ENCODE measurements at places on chromosomes 7 and 10. TPM values are rescaled to one million over a fixed set of nuclear protein-coding genes. Genes with fewer than 3 reads are reported as not detected.

- no peaks in the 10 kb centered on the region for H3K4me1 ChIP-seq
- H3K36me3 ChIP-seq = no peaks in the 10 kb centered on the region
- no peak overlapping the region for H3K4me3 ChIP-seq
- no peak for DNase-seq
These were observed 167.1 kb downstream of the NEURL1 start for GRCh38 chr10:103660364-103661197.

DNA sequence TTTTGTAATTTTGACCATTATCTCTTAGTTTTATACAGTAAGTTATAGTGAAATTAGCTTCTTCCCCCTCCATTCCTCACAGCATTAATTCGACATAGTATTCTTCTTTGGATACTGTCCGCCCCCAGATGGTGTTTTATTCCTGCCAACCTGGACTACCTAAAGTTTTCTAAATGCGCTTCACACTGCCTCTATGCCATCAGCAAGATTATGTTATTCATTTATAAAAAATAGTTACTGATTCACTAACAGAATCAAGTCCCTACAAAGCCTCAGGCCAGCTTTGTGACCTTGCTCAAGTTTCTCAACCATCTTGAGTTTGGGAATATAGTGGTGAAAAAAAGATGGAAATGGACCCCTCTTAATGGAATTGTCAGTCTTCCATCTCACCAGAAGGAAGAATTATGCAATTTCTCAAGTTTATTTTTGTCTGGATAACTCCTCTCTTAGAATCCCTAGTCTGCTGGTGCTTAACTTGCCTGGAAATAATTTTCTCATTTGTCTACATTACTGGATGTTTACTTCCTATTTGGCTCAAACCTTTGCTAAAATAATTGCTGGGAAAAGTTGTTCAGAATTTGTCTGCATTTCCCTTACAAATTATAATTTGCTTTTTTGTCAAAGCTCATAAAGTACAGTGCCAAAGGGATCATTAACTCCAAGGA is 16.7 kb upstream of the FGL2 start:
- H3K4me3 ChIP-seq = no peak overlapping the region
- H3K27me3 ChIP-seq = no peaks in the 10 kb centered on the region
- no peak for DNase-seq
- H3K4me1 ChIP-seq = no peaks in the 10 kb centered on the region
- H3K27ac ChIP-seq = no peak overlapping the region

GRCh38 chr10:102281102-102281487 is 35.8 kb downstream of the GBF1 start:
- H3K36me3 ChIP-seq = no peaks in the 10 kb centered on the region
- no peaks in the 10 kb centered on the region for H3K4me1 ChIP-seq
- DNase-seq = no peak
- no peaks in the 10 kb centered on the region for H3K27me3 ChIP-seq
- H3K4me3 ChIP-seq = no peak overlapping the region

- no peak overlapping the region for H3K4me3 ChIP-seq
- H3K4me1 ChIP-seq = peaks cover 18% of the 10 kb centered on the region
- no peaks in the 10 kb centered on the region for H3K36me3 ChIP-seq
- peak; percentile 68 for DNase-seq
- no peak overlapping the region for H3K27ac ChIP-seq
These were observed 47.7 kb upstream of the TRIM8 start for GRCh38 chr10:102596506-102596971.

DNA sequence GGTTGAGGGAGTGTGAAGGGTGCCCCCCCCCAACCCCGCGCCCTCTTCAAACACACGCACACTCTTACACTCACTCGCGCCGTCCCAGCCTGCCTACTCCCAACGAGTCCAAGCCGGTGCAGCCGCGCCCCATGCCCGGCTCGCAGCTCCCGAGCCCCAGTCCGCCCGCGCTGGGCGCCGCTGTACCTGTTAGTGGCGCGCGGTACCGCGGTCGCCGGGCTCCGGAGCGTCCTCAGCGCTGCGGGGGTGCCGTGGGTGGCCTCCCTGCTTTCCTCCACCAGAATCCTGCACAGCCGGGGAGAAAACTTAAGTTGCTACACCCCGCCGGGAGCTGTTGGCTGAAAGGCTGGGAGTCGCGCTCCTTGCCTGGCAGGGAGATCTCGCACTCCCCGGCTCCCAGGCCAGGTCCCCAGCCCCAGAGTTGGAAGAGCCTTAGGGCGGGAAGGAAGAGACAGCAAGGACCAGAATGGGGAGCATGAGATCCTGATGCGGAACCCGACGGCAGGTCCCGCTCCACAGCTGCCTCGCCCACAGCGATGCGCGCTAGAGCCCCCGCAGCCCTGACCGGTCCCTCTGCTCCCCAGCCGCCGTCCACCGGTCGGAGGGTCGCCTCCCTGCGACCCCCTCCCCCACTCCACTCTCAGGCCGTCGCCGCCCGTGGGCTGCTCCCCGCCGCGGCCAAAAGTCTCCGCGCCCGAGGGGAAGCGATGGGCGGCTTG is 863 bp downstream of the ST8SIA6 start:
- peak; percentile 11 for DNase-seq
- H3K4me3 ChIP-seq = peak overlapping the region; percentile 59

DNA sequence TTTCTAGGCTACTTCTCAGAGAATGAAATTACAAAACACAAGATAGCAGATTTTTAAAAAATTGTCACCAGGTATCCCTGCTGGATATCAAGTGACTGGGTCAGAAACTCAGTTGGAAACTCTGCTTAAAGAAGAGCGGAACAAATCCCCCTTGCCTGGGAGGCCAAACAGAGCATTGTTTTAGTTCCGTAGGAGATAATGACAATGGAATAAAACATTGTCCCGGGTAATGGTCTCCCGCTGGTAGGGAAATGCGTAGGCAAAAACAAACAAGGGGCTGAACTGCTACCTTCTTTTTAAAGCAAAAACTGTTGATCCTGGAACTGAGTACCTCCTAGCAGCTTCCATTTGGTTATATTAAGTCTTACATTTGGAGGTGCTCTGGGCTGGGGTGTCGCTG is 21.3 kb upstream of the VAX1 start:
- H3K27ac ChIP-seq = no peak overlapping the region
- H3K4me3 ChIP-seq = no peak overlapping the region
- H3K4me1 ChIP-seq = no peaks in the 10 kb centered on the region
- DNase-seq = no peak

DNA sequence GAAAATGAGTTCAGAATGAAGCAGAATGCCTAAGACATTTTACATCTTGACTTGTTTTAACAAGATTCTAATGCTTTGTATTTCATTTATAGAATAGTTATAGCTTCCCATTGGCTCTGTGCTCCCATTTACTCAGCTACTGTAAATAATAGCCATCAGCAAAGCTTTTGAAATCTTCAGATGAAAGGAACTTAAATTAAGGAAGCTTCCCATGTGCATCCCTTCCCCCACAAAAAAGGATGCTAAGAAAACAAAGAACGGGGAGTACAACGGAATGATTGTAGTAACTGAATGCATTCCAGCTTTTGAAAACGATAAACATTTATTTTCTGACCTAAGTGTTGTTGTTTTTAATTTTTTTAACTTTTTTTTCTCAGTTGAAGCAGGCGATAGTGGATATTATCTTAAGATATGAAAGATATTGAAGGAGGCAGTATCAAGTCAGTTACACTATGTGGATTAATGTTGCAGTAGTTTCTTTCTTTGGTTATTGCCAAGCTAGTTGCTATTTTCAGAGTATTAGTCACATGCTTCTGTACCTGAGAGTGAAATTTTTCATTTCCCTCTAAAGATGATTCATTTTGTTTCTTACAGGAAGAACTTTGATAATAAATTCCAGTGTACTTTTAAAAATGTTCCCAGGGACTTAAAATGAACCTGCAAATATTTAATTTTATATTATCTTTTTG is 129.2 kb downstream of the KCND2 start:
- H3K36me3 ChIP-seq = no peaks in the 10 kb centered on the region
- H3K27me3 ChIP-seq = no peaks in the 10 kb centered on the region
- peak overlapping the region; percentile 84 for H3K27ac ChIP-seq
- peak; percentile 71 for DNase-seq

DNA sequence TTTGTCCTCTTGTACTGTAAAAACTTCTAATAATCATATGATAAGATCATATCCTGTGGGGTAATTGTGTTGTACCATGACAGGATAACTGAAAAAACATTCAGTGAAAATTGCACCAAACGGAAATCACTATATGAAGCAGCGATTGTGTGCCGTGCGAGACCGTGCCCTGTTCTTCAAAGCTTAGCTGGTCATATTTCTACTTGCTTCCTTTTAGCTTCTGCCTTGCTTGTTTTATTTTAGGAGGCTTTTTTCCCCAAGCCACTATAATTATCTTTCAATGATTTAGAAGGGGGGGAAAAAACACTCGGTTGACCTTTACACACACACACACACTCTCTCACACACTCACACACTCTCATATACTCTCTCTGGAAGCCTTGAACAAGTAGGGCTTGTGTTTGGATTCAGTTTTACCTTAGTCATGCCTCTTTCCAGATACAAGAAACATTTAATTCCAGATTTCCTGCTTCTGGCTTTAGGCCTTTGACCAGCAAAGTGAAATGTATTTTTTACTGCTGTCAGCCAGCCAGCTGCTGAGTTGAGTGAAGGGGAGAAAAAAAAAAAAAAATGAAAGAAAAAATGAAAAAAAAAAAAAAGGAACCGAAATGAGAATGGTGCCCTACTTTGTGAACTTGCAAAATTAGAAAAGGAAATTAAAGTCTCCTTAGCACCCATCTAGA is 181.4 kb downstream of the ARID5B start:
- peak overlapping the region; percentile 24 for H3K4me3 ChIP-seq
- DNase-seq = peak; percentile 69

DNA sequence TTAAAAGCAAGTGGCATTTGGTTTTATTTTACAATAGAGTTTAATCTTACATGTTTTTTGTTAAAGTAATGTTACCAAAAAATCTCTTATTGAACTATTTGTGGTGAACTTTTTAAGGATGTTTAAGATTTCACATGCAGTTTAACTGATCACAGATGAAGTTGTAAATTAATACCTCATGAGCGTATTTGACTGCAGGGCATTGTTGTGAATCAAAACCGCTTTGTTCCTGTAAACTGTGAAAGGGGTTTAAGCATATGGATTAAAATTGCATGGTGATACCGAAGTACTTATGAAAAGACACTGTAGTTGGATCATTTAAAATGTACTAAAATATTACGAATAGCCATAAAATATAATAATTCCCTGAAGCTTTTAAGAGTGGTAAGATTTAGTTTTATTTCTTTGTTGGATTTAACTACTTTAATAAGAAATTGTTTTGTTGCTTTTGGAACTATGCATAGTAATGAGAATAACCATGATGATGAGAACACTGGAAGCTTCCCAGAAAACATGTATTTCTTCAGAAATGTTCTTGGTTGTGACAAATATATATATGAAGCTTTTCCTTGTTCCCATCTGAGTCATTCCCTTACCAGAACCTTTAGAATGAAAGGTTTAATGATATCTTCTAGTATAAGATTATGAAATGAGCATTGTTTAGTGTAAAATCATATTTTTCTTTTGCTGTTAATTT is 131.3 kb downstream of the ADK start:
- H3K27ac ChIP-seq = peak overlapping the region; percentile 73
- H3K4me3 ChIP-seq = no peak overlapping the region
- H3K4me1 ChIP-seq = peaks cover 40% of the 10 kb centered on the region
- peak; percentile 89 for DNase-seq
- H3K36me3 ChIP-seq = peaks cover 16% of the 10 kb centered on the region

GRCh38 chr10:116974456-116975005 is 30.5 kb downstream of the SHTN1 start:
- peak; percentile 88 for DNase-seq
- peak overlapping the region; percentile 56 for H3K4me3 ChIP-seq
- H3K36me3 ChIP-seq = peaks cover 19% of the 10 kb centered on the region
- no peaks in the 10 kb centered on the region for H3K27me3 ChIP-seq
- peaks cover 34% of the 10 kb centered on the region for H3K4me1 ChIP-seq

GRCh38 chr7:38736138-38736537 is 105.0 kb upstream of the AMPH start:
- H3K4me1 ChIP-seq = no peaks in the 10 kb centered on the region
- H3K4me3 ChIP-seq = no peak overlapping the region
- H3K36me3 ChIP-seq = no peaks in the 10 kb centered on the region
- DNase-seq = no peak

- H3K27ac ChIP-seq = no peak overlapping the region
- H3K36me3 ChIP-seq = no peaks in the 10 kb centered on the region
- no peaks in the 10 kb centered on the region for H3K4me1 ChIP-seq
- DNase-seq = no peak
- no peaks in the 10 kb centered on the region for H3K27me3 ChIP-seq
These were observed 70.6 kb downstream of the MALRD1 start for GRCh38 chr10:19119191-19119590.

DNA sequence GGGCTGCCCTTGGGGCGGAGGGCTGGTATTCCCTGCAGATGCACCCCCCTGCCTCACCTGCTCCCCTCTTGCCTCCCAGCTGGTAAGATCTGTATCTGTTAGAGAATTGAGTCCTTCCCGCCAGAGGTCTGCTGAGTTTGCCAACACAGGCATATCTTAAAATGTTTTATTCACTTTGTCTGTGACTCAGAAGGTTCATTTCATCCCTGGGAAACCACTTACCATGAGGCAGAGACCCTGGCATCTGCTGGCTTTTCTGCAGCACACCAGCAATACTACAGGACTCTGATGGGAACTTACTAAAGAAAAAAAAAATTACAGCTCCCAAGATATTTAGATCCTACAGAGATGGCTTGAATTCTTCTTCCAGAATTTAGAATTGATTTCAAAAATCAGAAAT is 131.3 kb downstream of the PLPP4 start:
- no peaks in the 10 kb centered on the region for H3K4me1 ChIP-seq
- H3K36me3 ChIP-seq = no peaks in the 10 kb centered on the region
- H3K27me3 ChIP-seq = no peaks in the 10 kb centered on the region
- no peak for DNase-seq
- H3K4me3 ChIP-seq = no peak overlapping the region

DNA sequence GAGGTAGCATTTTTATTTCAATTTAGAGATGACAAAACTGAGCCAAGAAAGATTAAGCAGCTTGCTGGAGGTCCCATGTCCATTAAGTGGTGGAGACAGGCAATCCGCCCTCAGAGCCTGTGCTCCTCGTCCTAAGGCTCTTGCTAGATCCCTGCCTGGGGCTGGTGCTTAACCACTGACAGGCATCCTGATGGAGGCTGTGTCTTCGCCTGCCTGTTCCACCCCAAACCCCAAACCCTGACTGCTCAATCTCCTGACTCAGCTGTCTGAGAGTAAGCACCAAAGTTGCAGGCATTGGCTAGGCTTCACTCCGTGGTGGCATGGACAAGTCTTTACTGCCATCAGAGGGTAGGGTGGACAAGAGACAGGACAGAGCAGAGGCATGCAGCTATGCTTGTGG is 209.4 kb downstream of the POU6F2 start:
- no peaks in the 10 kb centered on the region for H3K4me1 ChIP-seq
- H3K4me3 ChIP-seq = no peak overlapping the region
- peaks cover 30% of the 10 kb centered on the region for H3K27me3 ChIP-seq
- H3K36me3 ChIP-seq = no peaks in the 10 kb centered on the region
- DNase-seq = no peak
- H3K27ac ChIP-seq = no peak overlapping the region

The PNLIPRP3 gene
- not detected for total RNA-seq

The OSBPL3 gene
- 11.6 TPM for total RNA-seq

The FBXL15 gene
- total RNA-seq = 12.7 TPM

The FAM221A gene
- total RNA-seq = 5.6 TPM

The PAPOLB gene
- 0.40 TPM for total RNA-seq

The HABP2 gene
- not detected for total RNA-seq
